Bone marrow (tissue), 2 donors: ENCODE measurements at places on chromosomes 3 and 15.

GRCh38 chr3:167394003-167394402, 13.9 kb upstream of the ZBBX start:
- no peak for DNase-seq

GRCh38 chr3:106129939-106130338, 261.1 kb upstream of the CBLB start:
- DNase-seq = no peak

DNA sequence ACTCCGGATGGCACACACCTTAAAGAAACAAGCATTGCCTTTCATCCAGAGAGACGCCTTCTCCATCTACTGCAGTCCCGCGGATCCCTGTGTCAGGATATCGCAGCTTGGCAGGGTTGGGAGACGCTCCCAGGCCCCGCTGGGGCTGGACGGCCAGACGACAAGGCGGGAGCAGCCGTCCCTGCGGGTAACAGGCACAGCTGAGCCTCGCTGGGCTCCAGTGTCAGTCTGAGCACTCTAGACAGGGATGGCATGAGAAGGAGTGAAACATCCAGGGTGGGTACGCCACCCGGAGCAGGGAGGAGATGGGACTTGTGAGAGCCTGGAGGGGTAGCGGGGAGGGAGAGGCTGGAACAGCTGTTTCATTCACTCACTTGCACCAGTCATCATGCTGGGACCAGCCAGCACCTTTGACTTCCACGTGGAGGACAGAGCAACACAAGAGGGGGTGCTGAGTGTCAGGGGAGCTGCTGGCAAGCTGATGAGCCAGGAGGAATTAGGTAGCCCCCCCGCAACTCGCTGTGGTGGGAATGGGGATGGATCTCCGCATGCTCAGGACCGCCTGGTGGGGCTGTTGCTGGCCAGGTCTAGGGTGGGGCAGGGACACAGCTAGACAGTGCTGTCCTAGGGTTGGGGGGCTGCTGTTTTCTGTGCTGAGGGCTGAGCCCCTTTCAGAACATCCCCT, 31.6 kb upstream of the SNRPA1 start:
- no peak for DNase-seq

DNA sequence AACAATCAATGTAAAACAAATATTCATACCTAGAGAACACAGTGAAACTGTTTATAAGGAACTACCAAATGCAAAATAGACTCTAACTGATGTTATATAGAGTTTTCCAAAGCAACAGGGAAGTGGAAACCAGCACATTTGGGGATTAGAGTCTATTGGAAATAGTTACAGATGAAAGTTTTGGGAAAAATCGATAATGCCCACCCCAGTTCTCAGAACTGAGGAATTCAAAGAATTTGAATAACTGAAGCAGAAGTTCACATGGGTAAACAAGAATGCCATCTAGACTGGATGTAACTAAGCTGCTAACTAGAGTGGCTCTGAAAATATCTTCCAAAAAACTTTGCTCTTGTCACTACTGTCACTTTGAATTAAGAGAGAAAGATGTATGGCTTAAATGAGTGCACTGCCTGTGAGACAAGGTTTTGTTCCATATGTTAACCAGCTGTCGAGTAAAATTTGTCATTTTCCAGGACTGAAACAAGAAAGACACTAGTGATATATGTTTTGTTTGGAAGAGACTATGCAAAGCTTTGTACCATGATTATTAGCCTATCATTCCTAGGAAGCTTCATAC, 9.2 kb upstream of the DENND4A start:
- no peak for DNase-seq
